Fibroblast of skin of right biceps (primary cell): ENCODE measurements at places on chromosomes 4 and X.

DNA sequence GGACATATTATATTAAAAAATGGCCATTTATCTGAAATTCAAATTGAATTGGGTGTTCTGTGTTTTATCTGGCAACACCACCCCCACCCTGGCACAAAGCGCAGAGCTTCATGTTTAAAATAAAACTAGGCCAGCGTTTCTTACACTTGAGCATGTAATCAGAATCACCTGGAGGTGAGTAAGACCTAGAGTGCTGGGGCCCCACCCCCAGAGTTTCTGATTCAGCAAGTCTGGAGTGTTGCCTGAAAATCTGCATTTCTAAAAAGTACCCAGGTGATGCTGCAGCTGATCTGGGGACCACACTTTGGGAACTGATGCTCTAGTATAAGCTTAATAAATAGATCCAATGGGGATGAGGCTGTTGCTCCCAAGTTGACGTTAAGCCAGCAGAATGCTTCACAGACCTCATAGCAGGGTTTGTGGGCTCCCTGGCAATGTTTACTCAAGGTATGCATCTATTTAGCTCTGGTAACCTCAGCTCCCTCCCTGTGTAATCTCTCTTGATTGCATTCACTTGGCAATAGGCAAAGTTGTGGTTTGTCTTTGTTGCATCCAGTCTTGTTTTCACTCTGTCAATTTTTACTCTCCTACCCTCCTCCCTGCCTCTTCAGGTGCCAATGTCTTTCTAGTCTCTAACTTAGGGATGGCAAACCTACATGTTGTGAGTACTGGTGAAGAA is 99.8 kb upstream of the TEX13D start:
- no peak for DNase-seq

DNA sequence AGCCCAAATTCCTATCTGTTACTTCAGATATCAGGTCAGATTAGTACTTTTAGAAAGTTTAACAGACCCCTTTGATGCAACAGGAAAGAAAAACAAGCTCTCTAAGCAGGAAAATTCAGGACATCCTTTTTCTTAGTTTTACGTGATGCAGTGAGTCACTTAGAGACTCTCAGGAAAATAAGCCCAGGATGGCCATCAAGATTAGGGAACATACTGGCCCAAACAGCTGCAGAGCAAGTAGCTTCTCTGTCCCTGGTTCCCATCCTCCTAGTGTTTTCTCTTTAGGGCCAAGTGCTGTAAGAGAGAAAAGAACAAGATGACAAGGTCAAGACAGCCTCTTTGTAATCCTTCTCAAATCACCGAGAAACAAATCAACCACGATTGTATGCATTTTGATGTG is 219.1 kb downstream of the ZNF674 start:
- DNase-seq, result peak; percentile 22

DNA sequence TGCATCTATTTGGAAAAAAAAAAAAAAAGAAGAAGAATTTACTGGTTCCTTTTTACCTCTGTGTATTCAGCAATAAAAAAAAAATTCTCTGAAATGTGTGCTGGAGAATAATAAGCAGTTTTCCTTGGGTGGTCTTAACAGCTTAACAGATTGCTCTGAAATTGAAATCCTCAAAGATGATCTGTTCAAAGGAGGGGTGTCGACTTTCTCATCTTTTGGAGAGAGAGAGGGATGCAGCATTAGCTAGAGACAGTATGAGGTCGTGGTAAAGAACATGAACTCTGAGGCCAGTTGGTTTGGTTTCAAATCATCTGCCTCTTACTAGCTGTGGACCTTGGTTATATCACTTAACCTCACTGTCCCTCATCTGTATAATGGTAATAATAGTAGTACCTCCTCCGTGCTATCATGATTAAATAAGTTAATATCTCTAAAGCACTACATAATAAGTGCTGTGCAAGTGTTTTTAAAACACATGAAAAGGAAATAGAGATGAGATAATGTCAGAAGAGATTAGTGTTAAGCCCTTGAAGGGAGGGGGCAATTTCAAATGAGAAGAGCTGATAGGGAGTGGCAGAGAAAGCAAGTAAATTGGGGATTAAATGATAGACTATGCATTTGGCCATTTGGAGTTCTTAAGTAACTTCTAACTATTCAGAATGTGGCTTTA is 109.9 kb upstream of the LIMCH1 start:
- no peak for DNase-seq

DNA sequence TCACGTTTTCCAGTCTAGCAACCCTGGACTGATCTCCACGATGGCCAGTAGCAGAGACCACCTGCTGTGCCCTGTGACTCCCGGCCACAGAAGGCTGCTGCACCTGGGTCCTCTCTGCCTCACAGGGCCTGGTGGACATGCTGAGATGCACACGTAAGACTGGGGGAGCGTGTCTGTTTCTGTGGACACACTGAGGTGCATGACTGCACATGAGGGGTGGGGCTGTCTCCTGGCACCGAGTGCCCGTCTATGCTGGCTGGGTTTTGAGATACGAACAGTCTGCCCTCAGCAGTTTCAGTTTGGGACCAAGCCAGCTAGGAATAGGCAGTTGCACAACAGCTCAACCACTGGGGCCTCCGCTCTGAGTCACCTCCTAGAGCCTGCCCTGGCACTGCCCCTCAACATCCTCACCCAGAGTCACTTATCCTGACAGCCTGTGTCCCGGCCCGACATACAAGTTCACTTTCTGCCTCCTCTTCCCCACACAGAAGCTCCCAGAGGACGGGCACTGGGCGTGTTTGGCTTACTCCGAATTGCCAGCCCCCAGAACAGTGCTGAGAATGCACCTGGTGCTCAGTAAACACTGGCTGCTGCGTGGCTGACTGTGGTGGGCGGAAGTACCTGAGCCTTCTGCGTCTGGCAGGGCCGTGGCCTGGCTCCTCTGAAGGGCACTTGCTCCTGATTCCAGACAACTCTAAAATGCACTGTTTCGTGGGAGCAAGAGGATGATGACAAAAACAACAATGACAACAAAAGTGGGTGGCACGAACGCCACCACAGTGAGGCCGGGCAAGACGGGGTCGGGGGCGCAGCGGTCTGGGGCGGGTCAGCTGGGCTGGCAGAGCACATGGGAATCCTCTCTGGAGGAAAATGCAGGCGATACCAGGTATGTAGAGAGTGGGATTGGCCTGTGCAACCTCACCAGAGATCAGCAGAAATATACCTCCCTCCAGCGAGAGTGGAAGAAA is 30.9 kb downstream of the RNF212 start:
- DNase-seq, result peak; percentile 43

DNA sequence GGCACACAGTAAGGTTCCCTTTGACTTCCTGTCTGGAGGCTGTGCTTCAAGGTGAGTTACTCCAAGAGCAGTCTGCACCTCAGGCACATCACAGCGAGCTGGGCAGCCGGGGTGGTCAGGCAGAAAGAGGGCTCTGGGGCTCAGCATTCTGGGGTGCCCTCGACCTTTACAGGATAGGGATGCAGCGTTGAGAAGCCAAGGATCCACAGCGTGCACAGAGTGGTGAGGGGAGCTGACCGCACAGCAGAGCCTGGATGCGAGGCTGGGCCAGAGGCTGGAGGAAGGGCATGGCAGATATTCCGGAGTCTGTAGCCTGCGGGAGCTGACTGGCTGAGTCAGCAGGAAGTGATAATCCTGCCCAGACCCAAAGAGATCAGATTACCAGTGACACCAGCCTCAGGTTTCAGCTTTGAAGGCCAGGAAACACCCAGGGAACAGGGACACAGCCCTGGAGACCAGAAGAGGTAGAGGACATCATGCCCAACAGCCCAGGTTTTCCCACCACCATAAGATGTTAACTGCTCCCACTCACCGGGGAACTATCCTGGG is 38.4 kb upstream of the PDLIM3 start:
- peak; percentile 85 for DNase-seq

DNA sequence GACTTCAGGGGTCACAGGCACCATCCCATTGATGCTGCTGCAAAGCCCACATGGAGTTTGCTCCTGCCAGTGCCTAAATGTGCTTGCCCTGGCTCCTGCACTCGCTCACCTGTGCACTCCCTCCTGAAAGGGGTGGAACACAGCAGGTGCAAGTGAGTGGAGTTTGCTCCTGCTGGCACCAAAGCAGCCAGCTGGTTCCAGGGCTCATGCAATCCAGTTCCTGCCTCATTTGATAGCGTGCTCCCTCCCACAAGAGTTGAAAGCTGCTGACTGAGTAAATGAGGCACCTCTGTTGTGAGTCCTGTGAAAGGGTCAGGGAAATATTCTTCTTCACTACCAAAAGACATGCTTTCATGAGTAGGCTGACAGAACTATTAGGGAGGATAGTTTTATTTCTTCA is 30.5 kb downstream of the CXCL8 start:
- no peak for DNase-seq

GRCh38 chrX:145178268-145178667 is 69.0 kb upstream of the SPANXN1 start:
- DNase-seq, result no peak
